Fibroblast of mammary gland (primary cell): ENCODE measurements at places on chromosomes 7 and 10.

DNA sequence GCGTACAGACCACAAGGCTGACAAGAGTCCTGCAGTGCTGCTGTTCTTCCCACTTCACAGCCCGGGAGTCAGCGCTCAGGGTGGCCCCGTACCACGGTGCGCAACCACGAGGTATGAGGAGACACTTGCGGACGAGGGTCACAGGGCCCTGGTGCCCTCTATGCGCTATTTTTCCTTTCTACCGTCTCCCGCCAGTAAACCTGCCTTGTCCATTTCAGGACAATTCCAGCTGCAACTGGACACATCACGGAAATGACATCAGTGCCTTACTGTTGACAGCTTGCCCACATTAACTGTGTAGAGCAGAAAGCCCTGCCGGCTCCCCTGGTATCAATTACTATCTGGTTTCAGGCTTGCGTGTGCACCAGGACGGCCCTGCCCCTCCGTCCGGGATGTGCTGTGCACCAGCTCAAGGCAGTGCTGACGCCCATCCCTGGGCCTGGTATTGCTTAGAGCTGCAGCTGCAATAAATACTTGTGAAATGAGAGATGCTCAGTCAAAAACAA is 65.1 kb downstream of the ZRANB1 start:
- DNase-seq: peak; percentile 66

GRCh38 chr10:18523858-18524257 is 127.5 kb downstream of the NSUN6 start:
- no peak for DNase-seq

- no peak for DNase-seq
Observed at GRCh38 chr10:127877699-127878098, 15.0 kb downstream of the CLRN3 start.

DNA sequence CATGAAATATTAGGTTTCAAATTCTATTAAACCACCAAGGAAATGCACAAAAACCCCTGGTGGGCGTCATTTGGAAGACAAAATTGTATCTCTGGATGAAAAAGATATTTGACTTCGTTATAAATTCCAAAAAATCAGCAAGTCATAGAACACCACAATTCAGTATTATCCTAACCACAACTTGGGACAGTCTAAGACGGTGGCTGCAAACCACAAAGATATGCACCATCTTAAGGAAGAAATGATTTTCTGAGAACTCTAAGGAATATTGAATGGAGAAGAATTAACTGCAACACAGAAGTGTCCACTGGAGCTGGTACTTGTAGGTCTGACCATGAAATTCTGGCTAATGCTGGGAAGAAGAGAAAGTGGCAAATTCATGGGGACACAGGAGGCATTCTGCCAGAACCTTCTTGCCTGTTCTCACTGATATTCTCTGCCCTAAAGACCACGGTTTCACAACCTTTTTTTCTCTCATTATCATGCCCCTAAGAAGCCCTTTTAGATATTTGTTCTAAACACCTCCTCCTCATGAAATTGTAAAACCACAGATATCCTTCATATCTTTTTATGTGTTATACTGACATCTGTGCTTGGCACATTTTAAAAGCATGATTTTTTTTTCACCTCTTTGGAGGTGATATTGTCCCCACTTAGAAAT is 92.9 kb downstream of the SFMBT2 start:
- no peak for DNase-seq

DNA sequence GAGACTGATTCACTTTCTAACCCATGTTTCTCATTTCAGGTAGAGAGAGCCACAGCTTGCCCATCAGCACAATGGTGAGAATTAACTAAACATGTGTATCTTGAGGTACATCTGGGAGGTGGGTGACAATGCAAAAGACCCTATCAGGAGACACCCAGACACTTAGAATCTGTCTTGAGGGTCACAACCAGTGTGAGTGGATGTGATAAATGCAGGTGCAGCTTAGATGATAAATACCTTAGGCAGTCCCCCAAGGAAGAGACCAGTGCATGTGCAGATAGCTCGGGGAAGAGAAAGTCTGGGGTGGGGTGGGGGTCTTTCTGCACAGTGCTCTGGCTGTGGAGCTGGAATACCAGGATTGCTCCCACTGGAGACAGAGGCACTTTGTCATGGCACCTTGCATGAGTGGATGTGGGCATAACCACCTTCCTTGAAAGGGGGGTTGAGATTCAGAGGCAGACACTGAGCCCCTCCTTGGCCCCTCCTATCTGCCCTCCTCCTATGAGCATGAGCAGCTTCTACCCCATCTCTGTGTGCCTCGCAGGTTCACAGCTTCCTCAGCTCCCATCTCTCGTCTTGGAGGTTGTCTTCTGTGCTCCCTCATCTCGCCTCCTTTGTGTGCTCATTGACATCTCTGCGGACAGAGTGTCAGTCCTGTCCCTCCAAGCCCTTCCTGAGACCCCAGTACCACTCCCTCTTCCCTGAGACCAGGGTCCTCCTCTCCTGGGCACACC is 349.8 kb downstream of the TCERG1L start:
- DNase-seq: no peak

DNA sequence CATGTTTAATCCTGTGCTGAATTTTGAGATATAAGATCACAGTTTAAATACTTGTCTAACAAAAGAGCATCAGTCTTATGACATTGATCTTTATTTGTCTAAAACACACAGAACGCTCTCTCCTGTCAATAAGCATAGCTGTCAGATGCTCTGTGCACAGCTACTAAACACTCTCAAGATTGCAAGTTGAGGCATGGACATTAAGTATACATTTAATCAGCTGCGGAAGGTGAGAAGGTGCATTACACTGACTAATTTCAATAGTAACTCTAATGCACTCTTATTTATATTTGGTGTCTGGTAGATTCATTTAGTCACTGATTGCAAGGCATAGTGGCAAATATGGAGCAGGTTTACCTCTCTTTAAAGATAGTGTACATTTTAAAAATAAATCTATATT is 580.3 kb upstream of the NRP1 start:
- no peak for DNase-seq

DNA sequence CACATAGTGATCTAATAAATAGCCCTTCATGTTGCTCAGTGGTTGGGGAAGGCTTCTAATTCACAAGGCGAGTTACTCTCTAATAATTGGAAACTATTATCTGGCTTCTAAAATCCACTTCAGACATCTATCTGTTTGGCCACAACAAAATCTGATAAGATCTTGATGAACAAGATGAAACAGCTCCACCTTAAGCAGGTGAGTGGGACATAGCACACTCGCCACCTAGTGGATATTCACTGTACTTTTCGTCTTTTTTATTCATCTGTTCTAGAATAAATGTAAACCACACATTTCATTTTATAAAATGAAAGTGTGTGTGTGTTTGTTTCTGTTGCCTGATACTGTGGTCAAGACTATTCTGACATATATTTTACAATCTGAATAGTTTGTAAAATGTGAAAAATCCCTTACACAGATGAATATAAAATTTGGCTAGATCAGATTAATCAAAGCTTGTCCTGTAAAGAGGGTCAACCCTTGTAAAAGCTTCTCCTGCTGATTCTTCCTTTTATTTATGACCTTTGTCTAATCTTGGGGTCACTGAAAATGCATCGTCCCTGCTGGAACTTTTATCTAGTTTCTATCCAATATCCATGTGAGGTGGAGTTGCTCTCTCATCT is 26.5 kb upstream of the CNTNAP2 start:
- peak; percentile 30 for DNase-seq

DNA sequence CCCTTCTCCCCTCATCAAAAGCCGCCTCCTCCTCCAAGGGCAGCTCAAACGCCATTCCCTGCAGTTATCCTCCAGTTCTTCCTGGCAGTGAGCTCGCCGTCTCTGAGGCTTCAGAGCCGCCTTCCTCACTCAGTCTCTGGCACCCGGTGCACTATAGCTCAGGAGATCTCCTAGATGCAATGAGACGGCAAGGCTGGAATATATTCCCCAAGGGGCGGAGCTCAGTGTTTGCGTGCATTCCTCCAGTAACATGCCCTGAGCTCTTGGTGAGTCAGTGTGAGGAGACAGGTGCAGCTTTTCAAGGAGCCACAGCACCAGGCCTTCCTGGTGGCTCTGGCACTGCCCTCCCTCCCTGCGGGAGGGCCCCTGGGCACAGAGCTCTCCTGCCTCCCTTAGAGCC is 512.6 kb upstream of the FOXK1 start:
- DNase-seq: no peak

GRCh38 chr10:184911-185310 is 49.7 kb downstream of the ZMYND11 start:
- peak; percentile 46 for DNase-seq

DNA sequence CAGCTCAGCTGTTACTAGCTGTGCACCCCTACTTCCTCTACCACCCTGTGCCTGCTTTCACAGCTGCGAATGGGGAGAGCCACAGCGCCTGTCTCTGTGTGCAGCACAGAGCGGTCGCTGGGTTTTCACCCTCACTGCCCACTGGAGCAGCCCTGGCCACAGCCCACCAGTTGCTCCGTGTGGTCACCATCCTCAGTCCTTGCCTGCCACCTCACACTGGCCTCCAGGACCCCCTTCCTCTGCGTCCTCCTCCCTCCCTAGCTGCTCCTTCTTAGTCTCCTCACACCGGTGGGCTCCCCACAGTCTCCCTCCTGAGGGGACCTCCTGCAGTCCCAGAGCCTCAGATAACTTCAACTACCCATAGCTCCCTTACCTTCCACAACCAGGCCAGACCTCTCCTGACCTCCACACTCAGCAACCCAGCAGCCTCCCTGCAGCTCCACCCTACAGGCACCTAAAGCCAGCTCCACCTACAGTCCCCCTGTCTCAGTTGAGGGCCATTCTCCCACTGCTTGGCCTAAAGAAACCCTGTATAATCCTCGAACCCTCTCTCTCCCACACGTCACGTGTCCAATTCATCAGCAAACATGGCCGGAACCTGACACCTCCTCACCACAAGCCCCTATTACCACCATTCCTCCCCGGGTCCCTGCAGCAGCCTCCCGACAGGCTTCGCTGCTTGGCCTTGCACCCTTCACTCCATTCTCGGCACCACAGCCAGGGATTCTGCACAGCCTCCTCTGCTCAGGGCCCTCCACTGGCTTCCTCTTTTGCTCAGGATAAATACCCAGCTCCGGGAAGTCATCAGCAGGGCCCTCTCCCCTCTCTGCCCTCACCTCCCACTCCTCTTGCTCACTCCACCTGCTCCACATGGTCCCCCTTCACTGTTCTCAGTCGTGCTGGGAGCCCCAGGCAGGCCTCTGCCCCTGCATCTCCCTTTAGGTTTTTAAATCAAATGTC is 28.1 kb downstream of the PLAC9 start:
- DNase-seq: no peak

DNA sequence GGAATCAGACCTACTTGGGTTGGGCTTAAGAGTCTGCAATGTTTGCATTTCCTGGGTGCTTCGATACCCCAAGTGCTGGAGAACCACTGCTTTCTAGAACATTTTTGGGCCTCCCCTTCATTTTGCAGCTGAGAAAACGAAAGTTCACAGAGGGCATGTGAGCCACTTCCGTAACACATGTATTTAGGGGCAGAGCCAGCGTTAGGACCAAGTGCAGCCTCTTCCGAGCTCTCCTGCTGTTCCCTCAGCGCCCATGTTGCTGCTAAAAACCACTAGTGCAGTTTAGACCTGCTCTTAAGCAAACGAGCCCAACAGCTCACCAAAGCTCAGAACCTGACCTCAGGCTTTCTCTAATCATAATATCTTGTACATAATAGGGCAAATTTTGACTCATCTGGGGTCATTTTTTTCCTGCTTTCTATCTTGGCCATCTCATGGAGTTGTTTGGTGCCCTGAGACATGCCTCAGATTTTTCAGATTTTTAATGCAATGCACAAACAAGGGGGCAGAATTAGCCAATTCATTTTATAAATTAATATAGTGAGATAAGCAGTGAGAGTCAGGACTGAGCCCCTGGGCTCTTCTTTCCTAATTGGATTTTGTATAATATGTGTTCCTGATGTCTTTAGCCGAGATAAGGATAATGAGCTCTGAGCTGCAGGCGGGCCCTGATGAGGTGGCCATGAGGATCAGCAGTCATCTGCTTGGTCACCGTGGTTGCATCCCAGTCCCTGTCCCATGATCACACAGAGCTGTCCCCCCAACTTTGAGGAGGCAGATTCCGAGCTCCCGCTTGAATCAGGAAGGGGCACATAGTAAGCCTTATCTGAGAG is 12.9 kb downstream of the BAG3 start:
- no peak for DNase-seq

DNA sequence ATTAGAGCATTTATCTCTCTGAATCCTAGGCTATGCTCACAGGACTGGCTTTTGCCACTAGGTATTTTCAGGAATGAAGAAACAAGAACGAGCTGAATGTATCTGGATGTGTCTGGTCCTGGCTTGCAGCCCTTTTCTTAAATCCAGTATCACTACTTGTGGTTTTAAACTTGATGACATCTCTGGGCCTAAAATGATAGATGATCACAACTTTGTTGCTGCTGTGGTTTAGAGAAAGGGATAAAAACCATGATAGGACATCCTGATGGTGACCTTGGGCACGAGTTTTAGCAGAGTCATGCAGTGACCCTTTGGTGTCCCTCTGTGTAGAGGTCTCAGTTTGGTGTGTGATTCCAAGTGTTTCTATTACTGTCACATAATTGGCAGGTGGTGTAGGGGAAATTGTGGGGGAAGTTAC is 31.7 kb upstream of the SEMA3C start:
- DNase-seq: peak; percentile 47

GRCh38 chr10:128863823-128864405 is 603.1 kb upstream of the MGMT start:
- no peak for DNase-seq

DNA sequence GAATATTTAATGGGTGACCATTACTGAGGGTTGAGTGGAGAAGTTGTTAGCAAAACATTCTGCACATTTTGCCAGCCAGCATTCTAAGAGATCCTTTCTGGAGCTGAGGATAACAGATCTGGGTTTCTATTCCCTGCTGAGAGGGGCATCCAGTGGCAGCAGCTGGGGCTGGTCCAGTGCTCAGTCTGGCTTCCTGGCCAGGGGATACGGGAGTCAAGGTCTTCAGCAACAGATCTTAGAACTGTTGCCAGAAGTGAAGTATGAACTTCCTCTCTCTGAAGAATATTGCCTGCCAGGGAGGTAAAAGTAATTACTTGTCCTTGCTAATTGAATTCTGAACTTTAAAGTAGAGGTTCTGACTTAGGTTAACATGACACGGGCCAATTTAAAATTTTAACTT is 568.4 kb downstream of the REEP3 start:
- no peak for DNase-seq

DNA sequence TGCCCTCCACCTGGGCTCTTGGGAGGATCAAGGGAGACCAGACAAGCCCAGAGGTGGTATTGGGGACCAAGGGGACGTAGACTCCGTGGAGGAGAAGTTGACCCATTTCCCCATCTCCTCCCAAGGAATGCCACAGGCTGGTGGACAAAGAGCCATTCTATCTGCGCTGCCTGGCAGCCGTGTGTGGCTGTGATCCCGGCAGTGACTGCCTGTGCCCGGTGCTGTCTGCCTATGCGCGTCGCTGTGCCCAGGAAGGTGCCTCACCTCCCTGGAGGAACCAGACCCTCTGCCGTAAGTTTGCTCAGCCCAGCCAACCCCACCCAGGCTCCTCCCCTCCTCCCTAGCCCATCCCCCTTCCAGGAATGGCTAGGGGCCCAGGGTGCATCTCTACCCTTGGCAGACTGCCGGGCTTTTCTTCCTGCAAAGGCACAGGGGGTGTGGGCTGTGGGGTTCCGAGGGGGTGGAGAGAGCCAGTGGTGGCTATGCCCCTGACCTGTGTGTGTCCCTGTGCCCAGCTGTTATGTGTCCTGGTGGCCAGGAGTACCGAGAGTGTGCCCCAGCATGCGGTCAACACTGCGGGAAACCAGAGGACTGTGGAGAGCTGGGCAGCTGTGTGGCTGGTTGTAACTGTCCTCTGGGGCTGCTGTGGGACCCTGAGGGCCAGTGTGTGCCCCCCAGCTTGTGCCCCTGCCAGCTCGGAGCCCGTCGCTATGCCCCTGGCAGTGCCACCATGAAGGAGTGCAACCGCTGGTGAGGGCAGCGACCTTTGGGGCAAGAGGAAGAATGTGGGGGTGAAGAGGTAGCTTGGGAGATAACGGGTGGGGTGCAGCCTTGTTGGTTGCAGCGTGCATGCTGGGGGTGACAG is 10.2 kb upstream of the ZNF467 start:
- no peak for DNase-seq
